ENCODE measurements at places on chromosomes 2 and 18.

GRCh38 chr2:26033270-26033817 is 540 bp upstream of the RAB10 start:
- peak; percentile 95 for DNase-seq

DNA sequence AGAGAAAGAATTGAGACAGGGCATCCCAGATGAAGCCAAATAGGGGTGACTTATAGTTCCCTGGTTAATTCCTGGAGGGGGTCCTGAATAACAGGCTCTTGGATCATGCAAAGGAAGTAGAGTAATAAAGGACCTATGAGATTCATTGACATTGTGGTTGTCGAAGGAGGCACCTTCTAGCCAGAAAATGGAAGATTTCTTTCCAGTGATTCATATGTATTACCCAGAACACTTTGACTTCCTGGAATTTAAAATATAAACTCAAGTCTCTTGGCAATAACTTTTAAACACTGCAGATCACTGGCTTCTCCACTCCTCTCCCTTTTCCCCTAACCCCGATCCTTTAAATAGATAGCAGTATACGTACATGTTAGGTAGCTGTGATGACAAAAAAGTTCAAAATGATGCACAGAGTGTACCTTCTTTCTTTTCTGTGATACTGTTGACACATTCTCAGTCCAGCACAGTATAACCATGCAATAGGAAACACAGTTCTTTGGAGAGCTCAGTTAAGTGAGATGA is 211.8 kb downstream of the LTBP1 start:
- no peak for DNase-seq

DNA sequence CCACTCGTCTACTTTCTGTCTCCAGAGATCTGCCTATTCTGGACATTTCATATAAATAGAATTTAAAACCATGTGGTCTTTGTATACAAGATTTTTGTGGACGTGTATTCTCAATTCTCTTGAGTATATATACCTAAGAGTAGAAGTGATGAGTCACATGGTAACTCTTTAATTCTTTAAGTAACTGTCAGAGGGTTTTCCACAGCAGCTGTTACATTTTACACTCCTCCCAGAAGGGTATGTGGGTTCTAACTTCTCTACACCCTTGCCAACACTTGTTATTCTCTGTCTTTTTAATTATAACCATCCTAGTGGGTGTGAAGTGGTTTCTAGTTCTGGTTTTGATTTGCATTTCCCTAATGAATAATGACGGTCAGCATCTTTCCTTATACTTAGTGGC is 70.9 kb downstream of the MAP3K20 start:
- DNase-seq = no peak

- DNase-seq = no peak
Measured at GRCh38 chr2:163324677-163325076, 411.1 kb downstream of the FIGN start.

DNA sequence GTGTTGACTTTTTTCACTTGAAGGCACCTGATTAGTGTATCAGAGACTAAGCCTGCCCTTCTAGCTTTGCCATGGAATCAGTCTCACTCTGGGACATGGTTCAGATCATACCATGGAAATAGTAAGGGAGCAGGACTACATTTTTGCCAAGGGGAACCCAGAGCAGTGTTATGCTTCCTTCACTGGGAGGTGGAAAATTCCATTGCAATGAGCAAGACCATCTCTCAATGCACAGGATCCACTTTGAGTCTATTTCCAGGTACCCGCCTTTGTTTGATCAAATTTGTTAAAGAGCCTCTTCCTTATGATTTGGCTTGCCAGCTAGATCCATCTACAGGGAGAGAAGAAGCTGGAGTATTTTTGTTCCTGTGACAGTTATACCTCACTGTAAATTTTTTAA is 395.8 kb downstream of the MTX2 start:
- DNase-seq = no peak

GRCh38 chr2:127044165-127044718 is 62.7 kb downstream of the BIN1 start:
- DNase-seq = peak; percentile 3

DNA sequence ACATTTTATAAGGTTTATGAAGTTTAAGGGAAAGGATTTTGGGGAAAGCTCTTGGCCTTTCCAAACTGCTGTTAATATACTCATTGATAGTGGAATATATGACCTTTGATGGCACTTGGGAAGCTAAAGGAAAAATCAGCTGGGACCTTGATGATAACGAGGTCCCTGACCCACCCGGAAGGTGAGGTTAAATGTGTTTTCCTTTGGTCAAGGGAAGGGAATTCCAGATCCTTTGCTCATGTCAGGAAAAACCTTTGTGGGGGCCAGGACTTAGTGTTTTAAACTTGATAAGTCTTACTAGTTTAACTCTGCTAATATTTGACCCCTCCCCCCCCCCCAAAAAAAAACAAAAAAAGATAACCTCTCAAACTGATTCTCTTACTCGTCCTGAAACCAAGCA is 50.7 kb downstream of the CRIM1 start:
- DNase-seq = no peak

- no peak for DNase-seq
Measured at GRCh38 chr2:235080101-235080500, 128.3 kb downstream of the SH3BP4 start.

- DNase-seq = no peak
Measured at GRCh38 chr2:32697156-32697555, 69.3 kb downstream of the TTC27 start.

DNA sequence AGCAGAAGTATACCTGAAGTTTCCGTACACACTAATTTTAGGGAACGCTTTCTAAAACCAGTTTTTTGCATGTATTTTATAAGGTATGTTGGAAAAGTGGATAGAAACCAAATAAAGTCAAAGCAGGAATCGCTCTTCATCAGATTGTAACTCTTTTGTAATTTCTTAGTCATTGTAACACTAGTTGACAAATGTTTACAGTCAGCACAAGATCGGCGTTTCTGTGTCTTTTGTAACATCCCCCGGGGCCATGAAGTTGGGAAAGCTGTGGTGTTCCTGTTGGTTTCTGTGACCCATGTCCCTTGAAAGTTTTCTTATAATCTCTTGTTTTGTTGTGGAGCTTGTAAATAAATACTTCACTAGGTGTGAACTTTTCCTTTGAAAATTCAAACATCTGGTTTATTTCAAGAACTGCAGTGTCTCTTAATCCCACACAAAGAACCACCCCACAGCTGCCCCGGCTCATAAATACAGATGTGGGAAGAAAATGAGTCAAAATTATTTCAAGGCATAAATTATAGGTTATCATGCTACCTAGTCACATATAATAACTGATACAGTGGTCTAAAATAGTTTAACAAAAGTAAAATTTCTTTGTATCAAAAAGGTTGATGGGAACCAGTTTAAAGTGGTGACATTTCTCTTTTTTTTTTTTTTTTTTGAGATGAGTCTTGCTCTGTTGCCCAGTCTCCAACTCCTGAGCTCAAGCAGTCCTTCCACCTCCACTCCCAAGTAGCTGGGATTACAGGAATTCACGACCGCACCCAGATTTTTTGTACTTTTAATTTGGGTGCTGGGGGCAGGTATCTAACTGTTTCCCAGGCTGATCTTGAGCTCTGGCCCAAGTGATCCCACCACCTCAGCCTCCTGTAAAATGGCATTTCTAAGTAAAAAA is 751 bp upstream of the NMI start:
- no peak for DNase-seq

GRCh38 chr2:159124441-159124911 is 156.0 kb downstream of the TANC1 start:
- peak; percentile 92 for DNase-seq

GRCh38 chr2:189020179-189020578 is 46.0 kb downstream of the COL3A1 start:
- DNase-seq = no peak

GRCh38 chr18:8095947-8096570 is 513.2 kb upstream of the RAB12 start:
- DNase-seq = no peak

DNA sequence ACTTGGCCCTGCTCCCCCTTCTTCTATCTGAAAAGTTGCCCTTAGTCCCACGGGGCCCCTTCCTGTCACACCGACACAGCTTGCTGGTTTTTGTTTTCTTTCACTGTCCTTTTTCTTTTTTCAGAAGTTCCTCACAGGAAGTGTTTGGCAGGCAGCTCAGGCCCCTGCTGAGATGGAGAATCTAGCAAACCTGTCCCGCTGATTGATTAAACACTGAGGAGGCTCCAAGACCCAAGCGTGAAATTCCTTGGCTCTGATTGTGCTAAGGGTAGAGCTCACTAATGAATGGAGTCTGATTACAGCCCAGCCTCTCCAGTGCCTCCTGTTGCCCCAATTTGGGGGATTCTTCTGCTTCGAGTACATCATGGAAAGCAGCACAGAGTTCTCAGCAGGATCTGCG is 365.9 kb upstream of the MEX3C start:
- DNase-seq = no peak

DNA sequence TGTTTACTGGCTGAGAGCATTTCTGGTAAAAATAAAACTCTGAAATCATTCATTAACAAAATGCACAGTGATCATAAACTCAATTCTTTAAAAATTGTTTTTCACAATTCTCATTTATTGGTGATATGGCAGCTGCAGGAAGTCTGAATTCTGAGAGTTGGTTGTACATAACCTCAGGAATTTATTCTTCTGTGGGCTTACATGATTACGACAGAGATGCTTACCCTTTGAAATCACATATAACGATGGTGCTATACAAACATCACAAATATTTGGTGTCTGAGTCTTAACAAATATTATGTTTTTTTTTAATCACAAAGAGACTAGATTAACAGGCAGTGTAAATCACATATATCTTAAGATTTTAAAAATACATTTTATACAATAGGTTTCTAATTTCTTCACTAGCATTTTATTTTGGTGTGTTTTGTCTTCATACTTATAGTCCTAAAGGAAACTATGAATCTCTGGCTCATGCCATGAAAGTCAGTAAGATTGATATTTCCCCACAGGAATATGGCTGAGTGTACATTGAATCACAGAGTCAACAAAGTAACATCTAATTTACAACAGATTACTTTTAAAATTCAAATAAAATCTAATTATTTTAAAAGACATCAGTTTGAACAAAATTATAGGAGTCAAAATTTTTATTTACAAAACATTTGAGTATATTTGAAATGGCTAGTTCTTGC is 318.8 kb upstream of the THUMPD2 start:
- DNase-seq = no peak

GRCh38 chr2:54047091-54047490 is 68.3 kb upstream of the ACYP2 start:
- DNase-seq = no peak

- no peak for DNase-seq
Measured at GRCh38 chr18:46567196-46567595, 89.8 kb downstream of the LOXHD1 start.

GRCh38 chr18:9742524-9743131 is 34.5 kb downstream of the RAB31 start:
- peak; percentile 85 for DNase-seq

- no peak for DNase-seq
Measured at GRCh38 chr2:160238392-160238791, 38.3 kb upstream of the ITGB6 start.

GRCh38 chr18:36419900-36420531 is 122.5 kb downstream of the FHOD3 start:
- no peak for DNase-seq

- DNase-seq = no peak
Measured at GRCh38 chr2:183995632-183996031, 602.7 kb upstream of the ZNF804A start.

DNA sequence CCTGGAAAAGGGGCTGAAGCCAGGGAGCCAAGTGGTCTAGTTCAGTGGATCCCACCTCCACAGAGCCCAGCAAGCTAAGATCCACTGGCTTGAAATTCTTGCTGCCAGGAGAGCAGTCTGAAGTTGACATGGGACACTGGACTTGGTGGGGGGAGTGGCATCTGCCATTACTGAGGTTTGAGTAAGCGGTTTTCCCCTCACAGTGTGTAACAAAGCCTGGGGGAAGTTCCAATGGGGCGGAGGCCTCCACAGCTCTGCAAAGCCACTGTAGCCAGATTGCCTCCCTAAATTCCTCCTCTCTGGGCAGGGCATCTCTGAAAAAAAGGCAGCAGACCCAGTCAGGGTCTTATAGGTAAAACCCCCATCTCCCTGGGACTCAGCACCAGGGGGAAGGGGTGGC is 144.4 kb downstream of the PTPRM start:
- DNase-seq = no peak

GRCh38 chr2:225756198-225756597 is 356.7 kb downstream of the NYAP2 start:
- DNase-seq = no peak

DNA sequence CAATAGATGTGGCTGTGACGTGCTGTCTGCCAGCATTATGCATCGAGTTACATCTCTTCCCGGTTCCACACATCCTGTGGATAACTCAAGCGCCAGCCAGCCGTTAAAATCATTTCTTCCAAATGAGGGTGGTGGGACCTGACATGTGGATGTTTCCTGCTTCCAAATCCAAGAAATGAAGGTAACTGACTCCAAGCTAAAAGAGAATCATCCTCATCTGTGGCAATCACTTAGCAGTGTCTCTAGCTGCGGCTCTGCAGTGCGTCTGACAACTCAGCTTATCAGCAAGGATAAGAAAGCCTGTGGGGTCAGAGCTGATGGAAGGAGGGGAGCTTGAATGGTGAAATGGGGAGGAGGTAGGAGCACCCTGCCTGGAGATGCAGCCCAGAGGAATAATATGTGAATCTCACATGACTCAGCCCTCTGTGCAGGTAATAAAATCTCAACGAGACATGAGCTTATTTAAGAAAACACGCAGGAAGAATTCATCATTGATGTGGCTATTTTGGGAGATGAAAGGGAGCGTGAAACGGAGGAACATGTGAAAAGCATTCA is 382.2 kb upstream of the TRIB2 start:
- DNase-seq = no peak

DNA sequence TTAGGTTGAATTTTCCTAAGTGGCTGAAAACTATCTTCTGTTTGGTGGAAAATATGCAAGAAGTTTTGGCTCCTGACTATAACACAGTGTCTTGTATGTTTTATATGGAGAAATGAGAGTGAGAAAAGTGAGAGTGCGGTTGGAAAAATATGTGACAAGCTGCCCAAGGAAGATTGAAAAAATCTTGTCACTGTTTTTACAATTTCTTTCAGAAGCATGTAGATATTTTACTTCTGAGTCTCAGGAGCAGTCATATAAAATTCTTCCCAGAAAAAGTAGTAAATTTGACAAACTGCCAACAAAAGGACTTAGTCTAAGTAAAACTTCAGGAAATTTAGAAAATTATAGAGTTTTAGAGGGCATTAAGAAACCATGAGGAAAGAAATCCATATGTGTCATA is 19.4 kb upstream of the RMND5A start:
- DNase-seq = no peak
